ENCODE measurements at places on chromosomes 1 and 21.

GRCh38 chr1:61461406-61462384 lies 263.2 kb downstream of the TM2D1 start:
- no peak for DNase-seq

DNA sequence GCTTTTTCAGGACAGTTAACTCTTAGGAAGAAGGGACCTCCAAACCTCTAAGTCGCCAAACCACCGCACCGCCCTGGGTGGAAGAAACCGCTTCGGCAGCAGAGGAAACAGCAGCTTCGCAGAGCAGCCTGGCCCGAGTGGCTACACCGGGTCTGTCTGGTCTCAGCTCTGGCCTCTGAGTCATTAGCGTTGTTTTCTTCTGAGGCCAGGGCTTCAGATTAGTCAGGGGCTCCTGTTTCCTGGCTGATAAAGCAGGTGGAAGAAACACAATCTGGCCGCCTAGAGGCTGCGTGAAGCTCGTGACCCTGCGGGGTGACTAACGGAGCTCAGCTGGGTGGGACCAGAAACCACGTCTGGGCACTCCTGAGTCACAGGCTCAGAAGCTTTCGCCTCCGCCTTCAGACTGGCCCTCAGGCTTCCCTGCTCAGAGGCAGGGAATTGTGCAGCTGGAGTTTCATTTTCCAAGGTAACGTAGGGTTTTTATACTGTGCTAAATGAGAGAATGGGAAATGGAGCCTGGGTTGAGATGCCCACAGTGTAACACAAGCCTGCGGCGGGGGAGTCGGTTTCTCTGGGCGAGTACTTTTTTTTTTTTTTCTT lies 44.9 kb downstream of the CHAF1B start:
- DNase-seq = peak; percentile 96

DNA sequence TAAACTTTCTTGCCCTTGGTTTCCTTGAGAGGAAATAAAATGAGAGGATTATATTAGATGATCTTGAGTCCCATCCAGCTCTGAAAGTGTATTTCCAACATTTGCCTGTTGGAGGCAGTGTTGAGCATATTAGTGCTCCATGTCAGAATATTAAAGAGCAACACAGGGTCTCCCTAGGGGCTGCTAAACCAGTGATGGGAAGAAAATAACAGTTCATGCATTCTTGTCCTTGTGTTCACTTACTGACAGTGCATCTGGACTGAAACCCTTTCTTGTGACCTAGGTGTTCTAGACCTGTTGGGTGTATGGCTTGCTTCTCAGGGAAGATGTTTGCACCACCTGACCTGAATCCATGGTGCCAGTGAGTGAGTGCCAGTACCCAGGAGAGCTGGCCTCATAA lies 124.7 kb upstream of the KIAA0040 start:
- no peak for DNase-seq

DNA sequence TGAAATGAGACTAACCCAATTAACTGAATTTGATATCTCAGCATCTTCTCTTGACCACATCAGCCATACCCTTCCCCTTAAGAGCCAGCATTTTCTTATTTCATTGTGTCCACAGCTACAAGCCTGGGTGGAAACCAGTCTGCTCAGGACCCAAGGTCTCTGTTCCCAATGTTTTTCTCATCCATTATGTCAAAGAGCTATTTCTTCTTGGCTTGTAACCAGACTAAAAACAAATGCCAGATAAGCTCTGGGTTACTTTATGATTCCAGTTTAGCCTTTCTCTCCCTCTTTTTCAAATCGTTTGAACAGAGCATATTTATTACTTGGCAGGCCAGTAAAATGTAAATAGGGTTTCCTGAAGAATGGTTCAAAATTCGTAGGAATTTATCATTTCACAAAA lies 109.3 kb upstream of the SPATA6 start:
- no peak for DNase-seq

DNA sequence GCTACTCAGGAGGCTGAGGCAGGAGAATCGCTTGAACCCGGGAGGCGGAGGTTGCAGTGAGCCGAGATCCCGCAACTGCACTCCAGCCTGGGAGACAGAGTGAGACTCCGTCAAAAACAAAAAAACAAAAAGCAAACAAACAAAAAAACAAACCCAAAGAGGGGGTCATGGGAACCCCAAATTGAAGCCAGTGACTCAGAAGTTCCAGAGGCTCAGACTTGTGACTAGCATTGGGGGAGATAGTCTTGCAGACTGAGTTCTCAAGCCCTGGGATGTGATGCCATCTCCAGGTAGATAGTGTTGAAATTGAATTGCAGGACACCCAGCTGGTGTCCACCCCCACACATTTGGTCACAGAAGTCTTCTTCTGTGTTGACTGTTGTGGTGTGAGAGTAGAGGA lies 24.9 kb upstream of the ENO1 start:
- DNase-seq = no peak

DNA sequence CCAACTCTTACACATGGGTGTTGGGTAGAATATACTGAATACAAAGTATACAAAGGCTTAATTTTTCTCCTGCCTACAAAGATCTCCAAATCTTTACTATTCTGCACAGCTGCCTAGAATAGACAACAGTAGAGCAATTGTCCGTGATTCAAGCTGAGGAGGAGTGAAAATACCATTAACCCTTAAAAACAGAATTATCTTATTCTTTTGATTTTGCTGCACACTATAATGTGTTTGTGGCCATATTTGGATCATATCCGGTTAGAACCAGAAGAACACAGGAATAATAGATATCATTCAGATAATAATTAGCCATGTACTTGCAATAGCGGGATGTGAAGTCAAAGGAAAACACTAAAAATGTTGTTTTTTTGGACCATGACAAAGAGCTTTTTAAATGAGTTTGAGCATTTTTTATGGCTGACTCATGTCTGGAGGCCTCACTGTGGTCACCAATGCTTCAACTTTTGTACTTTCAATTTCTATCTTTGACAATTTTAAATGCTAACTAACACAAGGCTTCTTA lies 197.6 kb upstream of the FOXD3 start:
- DNase-seq = no peak

DNA sequence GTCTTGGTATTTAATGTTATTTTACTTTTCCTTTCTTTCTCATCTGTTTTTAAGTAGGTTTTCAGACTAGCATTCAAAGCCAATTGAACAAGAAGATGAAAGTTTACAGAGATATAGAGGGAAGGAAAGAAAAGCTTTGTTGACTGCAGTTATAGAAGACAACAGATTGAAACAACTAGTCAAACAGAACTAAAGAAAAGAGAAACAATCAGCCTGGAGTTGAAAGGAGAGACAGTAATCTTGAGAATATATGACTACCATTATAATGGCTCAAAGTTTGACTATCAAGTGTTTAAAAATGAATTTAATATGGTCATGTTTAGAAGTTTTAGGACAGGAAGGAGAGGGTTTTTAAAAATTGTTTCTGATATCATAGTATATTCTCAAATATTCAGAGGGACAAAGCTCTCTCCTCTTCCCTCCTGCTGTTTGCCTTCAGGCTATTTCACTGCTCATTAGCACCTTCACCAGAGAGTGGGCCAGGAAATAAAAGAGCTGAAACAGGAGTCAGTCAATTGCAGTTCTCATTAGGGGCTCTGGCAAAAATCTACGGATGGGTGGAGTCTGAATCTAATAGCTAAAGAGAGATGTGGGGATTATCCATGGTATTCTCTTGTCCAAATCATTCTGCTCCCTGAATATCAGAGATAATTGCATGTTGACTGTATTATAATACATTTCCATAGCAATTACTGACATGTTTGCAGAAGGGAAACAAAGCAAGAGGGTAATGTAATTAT lies 577.8 kb downstream of the BRINP3 start:
- DNase-seq = no peak

DNA sequence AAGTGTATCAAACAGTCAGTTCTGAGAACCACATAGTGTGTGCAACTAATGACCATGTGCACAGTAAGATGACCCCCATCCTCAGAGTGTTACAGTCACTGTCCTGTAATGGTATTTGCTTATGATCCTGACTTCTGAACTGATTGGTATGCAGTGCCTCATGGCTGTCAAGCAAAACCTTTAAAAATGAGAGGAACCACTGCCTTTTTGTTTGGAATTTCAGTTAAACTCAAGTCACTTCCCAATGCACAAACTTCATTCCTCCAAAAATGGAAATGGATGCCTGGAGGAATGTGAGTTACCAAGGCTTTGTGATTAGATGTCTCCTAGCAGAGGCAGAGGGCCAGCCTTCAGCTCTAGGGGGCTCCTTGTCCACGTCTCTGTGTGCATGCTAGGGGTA lies 10.5 kb downstream of the C1orf198 start:
- DNase-seq = no peak

DNA sequence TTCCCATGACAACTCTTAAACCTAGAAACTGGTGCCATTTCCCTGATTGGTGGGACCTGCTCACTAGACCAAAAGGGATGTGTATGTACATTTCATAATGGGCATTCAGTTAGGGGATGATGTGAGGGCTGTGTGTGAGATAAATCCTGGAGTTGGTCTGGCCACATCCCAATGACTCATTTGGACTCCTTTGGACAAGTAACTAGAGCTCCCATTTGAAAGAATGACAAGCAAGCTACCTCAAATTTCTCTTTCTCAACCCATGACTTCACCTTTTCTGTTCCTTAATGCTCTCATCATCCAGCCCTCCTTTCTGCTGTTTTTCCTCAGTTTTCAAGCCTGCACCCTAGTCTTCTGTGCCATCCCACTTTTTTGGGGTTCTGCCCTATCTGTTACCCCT lies 27.9 kb downstream of the EBNA1BP2 start:
- no peak for DNase-seq
